Vagina (tissue), 2 donors: ENCODE measurements at places on chromosomes 3 and 15. TPM values are rescaled to one million over a fixed set of nuclear protein-coding genes. Genes with fewer than 3 reads are reported as not detected.

FETUB gene
- total RNA-seq = 3.7 TPM

GRCh38 chr3:58568572-58569286 lies 8.5 kb downstream of the FAM107A start:
- no peaks in the 10 kb centered on the region for H3K27me3 ChIP-seq
- peak; percentile 88 for DNase-seq
- H3K36me3 ChIP-seq = peaks cover 24% of the 10 kb centered on the region
- no peak overlapping the region for H3K27ac ChIP-seq
- H3K4me1 ChIP-seq = peaks cover 21% of the 10 kb centered on the region

DNA sequence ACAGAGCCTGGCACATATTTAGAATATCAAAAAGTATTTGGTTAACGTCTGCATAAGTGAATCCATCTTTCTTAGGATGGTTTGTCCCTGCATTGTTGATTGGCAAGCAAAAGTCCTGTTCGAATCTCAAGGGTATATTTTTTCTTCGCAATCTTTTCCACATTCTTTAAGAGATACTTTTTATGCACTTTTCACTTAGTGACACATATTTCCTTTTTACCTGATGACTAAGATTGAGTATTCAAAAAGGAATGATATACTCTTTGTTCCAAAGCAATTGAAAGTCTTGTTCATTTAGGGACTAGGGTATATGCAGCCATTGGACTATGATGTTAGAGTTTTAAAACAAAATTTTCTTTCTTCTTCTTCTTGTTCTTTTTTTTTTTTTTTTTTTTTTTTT lies 349.9 kb downstream of the NLGN1 start:
- no peak overlapping the region for H3K4me3 ChIP-seq
- no peaks in the 10 kb centered on the region for H3K36me3 ChIP-seq
- H3K27me3 ChIP-seq = no peaks in the 10 kb centered on the region

DNA sequence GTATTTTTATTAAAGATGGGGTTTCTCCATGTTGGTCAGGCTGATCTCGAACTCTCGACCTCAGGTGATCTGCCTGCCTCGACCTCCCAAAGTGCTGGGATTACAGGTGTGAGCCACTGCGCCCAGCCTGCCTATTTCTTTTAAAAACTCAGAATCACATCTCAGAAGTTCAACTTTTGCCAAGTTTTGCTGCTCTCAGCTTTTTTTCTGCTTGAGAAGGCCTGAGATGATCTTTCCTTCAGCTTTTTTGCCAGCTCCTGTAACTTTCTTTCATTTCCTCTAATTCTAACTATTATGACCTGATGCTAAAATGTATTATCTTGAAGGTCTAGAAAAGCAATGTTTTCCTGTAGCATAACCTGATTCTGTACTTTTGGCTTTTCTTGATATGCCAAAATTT lies 9.6 kb upstream of the EHHADH start:
- H3K36me3 ChIP-seq = no peaks in the 10 kb centered on the region
- no peaks in the 10 kb centered on the region for H3K4me1 ChIP-seq
- DNase-seq = no peak
- H3K27me3 ChIP-seq = no peaks in the 10 kb centered on the region
- H3K4me3 ChIP-seq = no peak overlapping the region

- no peak overlapping the region for H3K27ac ChIP-seq
- H3K27me3 ChIP-seq = no peaks in the 10 kb centered on the region
- H3K4me1 ChIP-seq = no peaks in the 10 kb centered on the region
- no peak for DNase-seq
These were observed 41.4 kb downstream of the SLC30A4 start for GRCh38 chr15:45481135-45481534.

GRCh38 chr3:46447228-46447985 lies 17.3 kb downstream of the LTF start:
- no peak overlapping the region for H3K27ac ChIP-seq
- no peak overlapping the region for H3K4me3 ChIP-seq
- no peaks in the 10 kb centered on the region for H3K36me3 ChIP-seq
- DNase-seq = no peak
